Panc1 (cell line): ENCODE measurements at places on chromosomes 11 and 22. TPM values are rescaled to one million over a fixed set of nuclear protein-coding genes. Genes with fewer than 3 reads are reported as not detected.

GRCh38 chr11:124898711-124899110 lies 1.0 kb upstream of the ROBO4 start:
- H3K27me3 ChIP-seq = peaks cover 27% of the 10 kb centered on the region
- DNase-seq = no peak
- H3K27ac ChIP-seq = no peak overlapping the region
- H3K36me3 ChIP-seq = no peaks in the 10 kb centered on the region

The SIRT3 gene
- 37.5 TPM for total RNA-seq

GRCh38 chr22:16936625-16937024 lies 71.4 kb downstream of the GAB4 start:
- no peak for DNase-seq
- H3K4me3 ChIP-seq = no peak overlapping the region
- H3K36me3 ChIP-seq = no peaks in the 10 kb centered on the region

GRCh38 chr11:27861706-27862430 lies 161.6 kb upstream of the BDNF start:
- no peaks in the 10 kb centered on the region for H3K36me3 ChIP-seq
- no peak overlapping the region for H3K4me3 ChIP-seq
- H3K27ac ChIP-seq = no peak overlapping the region
- no peak for DNase-seq
- no peaks in the 10 kb centered on the region for H3K4me1 ChIP-seq

- no peaks in the 10 kb centered on the region for H3K27me3 ChIP-seq
- no peaks in the 10 kb centered on the region for H3K36me3 ChIP-seq
- no peak overlapping the region for H3K4me3 ChIP-seq
- no peak overlapping the region for H3K27ac ChIP-seq
- DNase-seq = no peak
Observed at GRCh38 chr22:50698546-50698945, 25.9 kb downstream of the SHANK3 start.
